Stimulated activated CD4-positive, alpha-beta T cell treated with anti-CD3 and anti-CD28 coated beads, Interleukin-15, amount 100 ng/mL, for 1 hour (primary cell): ENCODE measurements at places on chromosomes 5 and 9.

DNA sequence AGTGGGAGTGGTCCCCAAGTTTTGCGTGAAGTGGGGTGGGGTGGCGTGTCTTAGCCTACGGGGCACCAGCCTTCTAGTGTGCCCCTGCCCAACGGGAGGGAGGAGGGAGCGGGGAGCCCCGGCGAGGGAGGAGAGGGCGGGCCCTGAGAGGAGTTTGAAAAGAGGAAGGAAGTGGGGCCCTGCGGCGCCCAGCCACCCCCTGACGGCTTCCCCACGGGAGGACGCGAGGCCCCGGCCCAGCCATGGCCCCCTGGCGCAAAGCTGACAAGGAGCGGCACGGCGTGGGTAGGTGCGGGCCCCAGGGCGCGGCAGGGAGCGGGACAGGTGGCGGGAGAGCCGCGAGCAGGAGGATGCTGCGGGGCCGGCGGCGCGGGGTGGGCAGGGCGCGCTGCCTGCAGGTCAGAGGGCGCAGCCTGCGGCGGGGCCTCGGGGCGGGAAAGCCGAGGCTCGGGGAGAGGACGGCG, at the start of gene DOCK2:
TSS of gene DOCK2 (plus strand) at position 191 of the 464 bp plus-strand sequence. CDS start at position 243, 52 bp downstream.
- DNase-seq: peak; percentile 46

GRCh38 chr5:153534102-153534501, 43.6 kb downstream of the GRIA1 start:
- no peak for DNase-seq

DNA sequence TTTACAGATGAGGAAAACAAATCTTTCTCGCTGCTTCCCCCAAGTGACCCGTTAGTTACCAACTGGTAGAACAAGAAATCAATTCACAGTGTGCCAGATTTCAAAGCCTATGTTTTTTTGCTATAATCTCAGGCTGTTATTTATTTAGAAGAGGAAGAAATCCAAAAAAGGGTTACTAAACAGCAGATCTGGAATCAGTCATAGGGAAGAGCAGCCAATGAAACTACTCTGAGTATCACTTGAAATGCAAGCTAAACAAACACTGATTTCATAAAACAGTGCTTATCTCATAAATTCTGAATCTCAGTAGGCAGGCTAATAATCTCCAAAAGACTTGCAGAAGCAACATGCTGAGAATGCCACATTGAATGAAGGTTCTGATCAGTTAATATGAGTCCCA, 829.5 kb upstream of the ACO1 start:
- no peak for DNase-seq

DNA sequence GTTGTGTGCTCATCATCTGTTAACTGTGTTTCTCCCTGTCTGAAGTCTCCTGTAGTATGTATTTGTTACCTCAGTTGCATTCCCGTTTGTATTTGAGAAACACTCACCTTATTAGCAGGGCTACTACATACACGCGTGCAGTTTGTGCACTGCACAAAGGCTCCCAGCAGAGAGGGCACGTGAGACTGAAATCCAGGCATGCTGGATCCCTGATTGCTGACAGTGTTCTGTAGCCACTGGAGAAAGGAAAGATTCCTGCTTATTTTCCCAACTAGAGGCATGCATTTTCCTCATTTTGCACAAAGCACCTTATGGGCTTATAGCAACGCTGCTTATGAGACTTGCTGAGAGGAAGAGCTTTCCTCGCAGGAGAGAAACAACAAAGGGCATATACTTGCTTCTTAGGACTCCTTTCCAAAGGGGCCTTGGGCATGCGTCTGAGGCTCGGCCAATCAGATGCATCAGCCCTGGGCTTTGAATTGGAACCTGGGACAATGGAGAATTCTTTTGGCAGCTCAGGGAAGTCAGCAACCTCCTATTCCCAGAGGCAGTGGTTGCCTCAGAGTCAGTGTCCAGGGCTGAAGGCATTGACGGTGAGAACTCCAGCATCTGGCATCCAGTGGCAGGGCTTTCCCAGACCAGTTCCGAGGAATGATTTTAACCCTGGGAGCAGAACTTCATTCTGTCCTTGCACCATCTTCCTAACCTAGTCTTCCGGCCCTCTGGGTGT, 9.9 kb upstream of the MEGF10 start:
- DNase-seq: no peak

DNA sequence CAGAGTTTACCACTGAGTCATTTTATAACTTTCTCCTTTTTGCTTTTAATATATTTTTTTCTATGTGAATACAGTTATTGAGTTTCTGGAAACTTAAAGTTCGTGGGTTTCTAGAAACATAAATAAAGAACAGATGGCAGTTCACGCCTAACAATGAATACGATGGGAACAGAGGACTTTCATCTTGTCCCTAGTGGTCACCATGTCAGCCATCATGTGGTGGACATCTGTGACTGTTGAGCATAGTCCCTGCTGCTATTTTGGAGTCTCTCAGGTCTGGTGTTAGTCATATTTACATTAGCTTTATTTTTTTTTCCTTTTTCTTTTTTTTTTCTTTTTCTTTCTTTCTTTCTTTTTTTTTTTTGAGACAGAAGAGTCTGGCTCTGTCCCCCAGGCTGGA, 85.3 kb downstream of the XRCC4 start:
- no peak for DNase-seq

DNA sequence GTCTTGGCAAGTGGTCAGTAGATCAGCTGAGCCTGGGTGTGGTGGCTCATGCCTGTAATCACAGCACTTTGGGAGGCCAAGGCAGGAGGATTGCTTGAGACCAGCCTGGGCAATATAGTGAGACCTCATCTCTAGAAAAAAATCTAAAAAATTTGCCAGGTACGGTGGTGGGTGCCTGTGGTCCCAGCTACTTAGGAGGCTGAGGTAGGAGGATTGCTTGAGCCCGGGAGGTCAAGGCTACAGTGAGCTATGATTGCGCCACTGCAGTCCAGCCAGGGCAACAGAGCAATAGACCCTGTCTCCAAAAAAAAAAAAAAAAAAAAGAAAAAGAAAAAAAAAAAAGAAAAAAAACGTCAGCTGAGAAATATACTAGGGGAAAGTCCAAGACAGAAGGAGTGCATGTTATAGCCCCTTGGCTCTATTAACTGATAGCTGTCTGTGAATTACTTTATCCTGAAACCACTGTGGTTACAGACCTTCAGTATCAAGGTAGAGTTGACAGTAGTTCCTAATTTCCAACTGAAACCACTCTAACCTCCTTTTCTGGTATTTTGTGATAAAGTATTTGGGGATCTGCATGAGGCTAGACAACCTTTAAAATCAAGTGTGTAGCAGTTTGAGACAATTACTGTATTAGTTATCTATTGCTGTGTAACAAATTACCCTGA, 2.3 kb upstream of the INIP start:
- no peak for DNase-seq

DNA sequence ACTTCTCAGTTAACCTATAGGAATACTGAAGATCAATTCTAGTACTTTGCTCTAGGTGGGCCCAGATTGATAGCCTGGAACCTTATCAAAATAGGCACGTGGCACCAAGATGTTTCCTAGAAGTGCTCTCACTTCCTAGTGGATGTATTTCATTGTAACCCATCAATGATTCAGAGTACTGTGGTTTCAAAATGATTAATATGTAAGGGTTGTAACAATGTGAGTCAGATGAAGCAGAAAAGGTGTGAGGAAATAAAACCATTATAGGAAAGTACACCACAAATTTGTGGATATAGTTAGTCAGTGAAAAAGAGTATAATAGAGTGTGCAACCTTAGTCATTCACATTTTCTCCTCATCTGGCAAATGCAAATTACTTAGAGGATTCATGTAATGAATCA, 177.3 kb upstream of the FST start:
- DNase-seq: no peak

DNA sequence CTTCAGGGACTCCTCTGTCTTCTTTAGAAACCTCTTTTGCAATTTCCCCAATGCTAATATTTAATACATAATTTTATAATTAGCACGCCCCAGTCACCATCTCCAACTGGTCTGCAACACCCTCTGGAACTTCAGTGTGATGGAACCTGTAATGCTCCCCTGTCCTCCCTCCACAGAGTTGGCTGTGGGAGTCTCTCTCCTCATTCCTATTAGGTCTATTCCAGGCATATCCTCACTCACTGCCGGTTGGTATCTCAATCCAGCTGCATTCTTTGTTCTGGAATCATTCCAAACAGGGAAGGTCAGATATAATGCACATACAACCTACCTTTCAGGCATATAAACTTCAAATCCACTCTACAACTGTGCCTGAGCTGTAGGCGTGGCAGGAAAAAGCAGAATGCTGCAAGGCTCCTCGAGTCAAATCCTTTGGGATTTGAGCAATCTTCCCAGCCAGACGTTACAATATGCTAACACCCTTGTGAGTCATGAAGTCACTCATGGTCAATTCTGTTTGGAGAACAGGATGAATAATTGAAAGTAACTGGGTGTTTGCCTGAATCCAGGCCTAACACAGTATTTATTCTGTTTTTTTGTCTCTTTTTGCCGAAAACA, 293.8 kb downstream of the CWC27 start:
- DNase-seq: no peak

DNA sequence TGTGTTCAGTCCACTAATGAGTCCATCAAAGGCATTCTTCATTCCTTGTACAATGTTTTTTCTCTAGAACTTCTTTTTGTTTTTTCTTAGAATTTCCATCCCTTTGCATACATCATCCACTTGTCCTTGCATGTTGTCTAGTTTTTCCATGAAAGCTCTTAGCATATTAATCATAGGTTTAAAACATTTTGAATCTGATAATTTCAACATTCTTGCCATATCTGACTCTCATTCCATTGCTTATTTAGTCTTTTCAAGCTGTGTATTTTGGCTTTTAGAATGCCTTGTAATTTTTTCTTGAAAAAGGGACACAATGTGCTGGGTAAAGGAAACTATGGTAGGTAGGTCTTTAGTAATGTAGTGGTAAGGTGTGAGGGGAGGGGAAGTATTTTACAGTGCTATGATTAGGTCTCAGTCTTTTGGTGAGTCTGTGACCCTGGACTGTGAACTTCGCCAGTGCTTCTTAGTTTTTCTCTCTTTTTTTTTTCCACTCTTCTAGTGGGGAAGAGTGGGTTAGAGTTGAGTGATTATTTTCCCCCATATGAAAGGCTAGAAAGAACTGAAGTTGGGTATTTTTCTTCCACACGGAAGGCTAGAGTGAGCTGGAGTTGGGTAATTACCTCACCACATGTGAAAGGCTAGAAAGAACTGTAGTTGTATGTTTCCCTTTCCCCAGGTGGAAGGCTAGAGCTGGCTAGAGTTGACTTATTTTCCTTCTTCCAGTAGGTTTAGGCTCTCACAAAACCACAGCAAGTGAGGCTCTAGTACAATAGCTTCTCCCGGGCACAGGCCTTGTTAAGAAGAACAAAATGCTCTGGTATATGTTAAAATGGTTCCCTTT, 172.1 kb downstream of the SNX18 start:
- no peak for DNase-seq

- DNase-seq: no peak
These were observed 1.1 kb upstream of the ADAMTS2 start for GRCh38 chr5:179346401-179346800.

- DNase-seq: no peak
These were observed 208.7 kb downstream of the CRB2 start for GRCh38 chr9:123564652-123565051.

DNA sequence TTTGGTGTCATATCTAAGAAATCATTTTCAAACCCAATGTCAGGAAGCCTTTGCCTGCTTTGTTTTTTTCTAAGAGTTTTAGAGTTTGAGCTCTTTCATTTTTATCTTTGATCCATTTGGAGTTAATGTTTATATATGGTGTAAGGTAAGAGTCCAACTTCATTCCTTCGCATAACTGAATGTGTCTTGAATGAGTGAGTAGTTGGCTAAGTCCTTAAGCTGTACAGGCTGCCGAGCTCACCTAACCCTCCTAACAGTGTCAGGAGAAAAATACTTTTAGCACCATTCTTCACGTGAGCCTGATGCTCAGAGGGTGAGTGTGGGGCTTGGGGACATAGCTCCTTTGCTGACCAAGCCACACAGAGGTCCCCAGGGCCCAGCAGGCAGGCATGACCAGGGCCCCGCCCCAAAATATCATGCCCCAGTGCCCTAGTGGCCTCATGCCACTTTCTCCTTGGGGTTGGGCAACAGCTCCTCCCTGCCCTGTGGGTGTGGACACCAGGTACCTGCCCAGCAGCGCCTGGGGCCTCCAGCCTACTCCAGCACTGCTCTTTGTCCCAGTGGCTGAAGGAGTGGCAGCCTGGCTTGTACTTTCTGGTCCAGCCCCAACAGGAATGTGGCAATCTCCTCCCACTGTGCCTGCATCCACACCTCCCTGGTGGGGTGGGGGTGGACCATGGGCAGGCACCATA, 17.2 kb downstream of the PPARGC1B start:
- no peak for DNase-seq

GRCh38 chr5:93107805-93108520, 473.1 kb downstream of the NR2F1-AS1 start:
- no peak for DNase-seq

DNA sequence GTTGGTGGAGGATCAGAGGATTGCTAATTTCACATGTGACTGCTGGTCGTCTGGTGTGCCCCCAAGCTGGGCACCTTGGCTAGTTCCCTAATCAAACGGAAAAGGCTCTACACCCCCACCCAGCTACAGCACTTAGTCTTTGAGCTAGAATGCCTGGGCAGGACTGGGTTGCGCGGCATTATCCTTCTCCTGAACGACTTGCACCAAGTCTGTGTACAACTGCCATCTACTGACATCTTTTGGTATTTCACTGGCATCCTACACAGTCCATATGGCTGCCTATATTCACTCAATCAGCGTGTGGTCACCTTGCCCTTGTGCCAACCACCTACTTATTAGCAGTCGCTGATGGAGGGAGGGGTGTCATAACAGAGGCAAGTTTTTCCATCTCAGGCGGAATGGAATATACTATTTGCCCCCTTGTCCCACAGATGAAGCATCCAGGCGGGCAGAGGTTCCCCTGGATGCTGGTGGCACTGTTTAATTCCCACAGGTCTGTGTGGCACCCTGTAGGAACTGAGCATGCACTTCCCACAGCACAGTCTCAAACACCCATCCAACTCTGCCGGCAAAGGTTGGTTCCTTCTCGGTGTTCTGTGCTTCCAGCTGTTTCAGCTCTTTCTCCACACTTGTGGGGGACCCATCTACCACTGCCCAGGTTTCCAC, 150.1 kb downstream of the OSTF1 start:
- DNase-seq: no peak
